Right atrium auricular region (tissue), 2 donors: ENCODE measurements at places on chromosomes 12 and 14. TPM values are rescaled to one million over a fixed set of nuclear protein-coding genes. Genes with fewer than 3 reads are reported as not detected.

GRCh38 chr12:106327309-106327869 lies 24.9 kb downstream of the TCP11L2 start:
- no peak for DNase-seq

DNA sequence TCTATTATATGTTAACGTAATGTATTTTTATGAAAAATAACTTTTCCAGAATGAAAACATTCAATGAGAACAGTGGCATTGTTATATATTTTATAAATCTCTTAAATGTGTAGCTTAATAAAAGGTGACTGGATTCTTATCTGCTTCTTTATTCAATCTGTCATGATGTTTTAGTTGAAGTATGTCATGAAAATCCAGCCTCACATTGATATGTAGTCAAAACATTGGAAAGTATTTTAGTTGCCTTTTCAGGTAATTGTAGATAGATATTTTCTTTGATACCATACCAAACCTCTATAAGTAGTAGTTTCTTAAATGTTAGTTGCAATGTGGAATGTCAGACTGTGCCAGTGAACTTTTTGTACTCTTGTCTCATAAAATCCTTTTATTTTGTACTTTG lies 41.3 kb upstream of the MSRB3 start:
- no peak for DNase-seq

DNA sequence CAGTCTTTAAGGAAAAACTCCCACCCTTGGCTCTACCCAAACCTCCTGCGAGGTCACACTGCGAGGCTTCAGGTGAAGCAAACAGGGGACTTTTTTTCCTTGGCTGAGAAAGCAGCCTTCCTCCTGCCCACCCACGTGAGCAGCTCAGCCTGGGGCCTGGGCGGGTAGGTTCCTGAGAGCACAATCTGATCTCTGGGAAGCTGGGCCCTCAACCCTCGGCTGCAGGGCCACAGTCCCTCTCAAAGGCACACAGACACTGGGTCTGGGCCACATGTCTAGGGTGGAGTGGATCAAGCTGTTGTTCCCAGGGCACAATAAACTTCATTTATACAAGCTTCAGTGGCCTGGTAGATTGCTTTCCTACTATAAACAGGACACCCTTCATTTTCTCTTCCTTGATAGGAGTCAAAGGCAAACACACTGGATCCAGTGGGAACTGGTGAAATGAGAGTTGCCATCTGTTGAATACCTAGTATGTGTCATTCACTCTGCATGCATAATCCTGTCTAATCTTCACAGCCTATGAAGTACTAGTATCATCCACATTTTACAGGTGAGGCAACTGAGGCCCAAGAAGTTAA lies 41.3 kb upstream of the PNMA1 start:
- no peak for DNase-seq

DNA sequence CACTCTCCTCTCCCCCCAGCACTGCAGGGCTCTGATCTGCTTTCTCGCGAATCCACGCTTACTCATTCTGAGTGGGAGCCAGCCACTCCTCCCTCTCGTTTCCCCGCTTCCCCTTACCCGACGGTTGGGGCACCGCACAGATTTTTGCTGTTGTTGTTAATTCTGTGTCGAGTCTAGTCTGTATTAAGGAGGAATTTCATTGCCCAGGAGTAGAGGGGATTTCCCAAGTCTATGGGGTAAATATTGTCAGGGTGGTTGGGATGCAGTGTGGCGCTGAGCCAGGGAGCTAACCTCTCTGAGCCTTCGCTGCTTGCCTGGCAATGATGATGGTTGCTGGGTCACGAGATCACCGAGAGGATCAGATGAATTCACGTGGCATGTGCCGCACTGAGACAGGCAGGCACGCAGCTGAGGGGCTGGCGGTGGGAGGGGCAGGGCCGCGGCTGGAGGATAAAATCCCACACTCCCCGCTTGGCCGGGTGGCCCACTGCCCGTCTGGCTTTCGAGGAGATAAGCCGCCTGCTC lies 18.5 kb downstream of the NCOR2 start:
- DNase-seq = no peak

DNA sequence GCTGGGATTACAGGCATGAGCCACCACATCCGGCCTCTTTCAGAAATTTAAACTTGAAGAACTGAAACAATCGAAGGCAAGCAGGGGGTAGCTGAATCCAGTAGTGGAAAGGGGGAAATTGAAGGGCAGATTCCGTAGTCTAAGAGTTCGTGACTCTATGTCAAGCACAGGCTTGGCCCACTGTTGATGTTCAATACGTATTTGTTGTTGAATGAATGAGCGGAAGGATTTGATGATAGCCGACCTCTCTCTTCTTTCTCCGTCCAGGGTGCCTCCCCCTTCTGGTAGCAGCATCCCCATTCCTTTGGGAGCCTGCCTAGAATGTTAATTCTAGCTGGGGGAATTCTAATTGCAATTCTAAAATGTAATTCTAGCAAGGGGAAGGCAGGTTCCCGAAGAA lies 59.8 kb upstream of the MED13L start:
- DNase-seq = no peak

DNA sequence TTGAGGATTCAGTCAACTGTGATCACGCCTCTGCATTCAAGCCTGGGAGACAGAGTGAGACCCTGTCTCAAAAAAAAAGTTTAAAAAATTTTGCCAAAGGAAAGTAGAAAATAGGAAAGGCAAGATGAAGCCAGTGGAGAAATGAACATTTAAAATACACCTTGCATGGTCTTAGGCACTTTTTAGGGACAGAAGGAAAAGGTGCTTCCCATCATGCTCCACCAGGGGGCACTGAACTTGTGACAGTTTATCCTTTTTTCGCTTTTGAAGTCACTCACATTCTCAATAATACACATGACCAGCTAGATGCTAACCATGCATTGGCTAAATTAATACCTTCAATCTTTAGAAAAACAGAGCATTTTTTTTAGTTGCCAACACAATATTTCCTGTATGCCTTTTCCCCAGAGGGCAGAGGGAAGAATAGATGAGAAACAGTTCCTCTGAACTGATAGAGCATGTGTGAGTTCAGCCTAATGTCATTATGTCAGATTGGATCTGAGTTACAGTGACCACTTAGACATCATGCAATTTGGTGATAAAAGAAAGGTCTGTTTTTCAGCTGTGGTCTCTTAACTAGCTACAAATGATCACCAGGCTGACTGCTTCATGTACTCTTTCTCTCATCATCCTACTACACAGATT lies 221.8 kb upstream of the SSTR1 start:
- no peak for DNase-seq

The CRIP1 gene
- 42.9 TPM for total RNA-seq

The RNU7-1 gene
- not detected for total RNA-seq

The HRK gene
- 0.08 TPM for total RNA-seq
